Activated CD8-positive, alpha-beta T cell treated with anti-CD3 and anti-CD28 coated beads, Interleukin-2, amount 10 ng/mL, durations not matched to agents 7 days and 5 days (primary cell): ENCODE measurements at places on chromosomes 3 and 15. TPM values are rescaled to one million over a fixed set of nuclear protein-coding genes. Genes with fewer than 3 reads are reported as not detected.
A peak's percentile ranks its signal among the peaks of the same experiment; 100 is the strongest.

- H3K4me3 ChIP-seq, result no peak overlapping the region
- H3K4me1 ChIP-seq, result no peaks in the 10 kb centered on the region
- DNase-seq, result no peak
- no peaks in the 10 kb centered on the region for H3K27me3 ChIP-seq
- H3K27ac ChIP-seq, result no peak overlapping the region
- H3K36me3 ChIP-seq, result no peaks in the 10 kb centered on the region
Observed at GRCh38 chr3:114428044-114428595, 134.3 kb downstream of the TIGIT start.

Gene AHSG
- not detected for total RNA-seq

GRCh38 chr3:125108833-125109535, 53.2 kb upstream of the HEG1 start:
- H3K4me1 ChIP-seq, result peaks cover 35% of the 10 kb centered on the region
- H3K27me3 ChIP-seq, result no peaks in the 10 kb centered on the region
- DNase-seq, result peak; percentile 13
- no peak overlapping the region for H3K4me3 ChIP-seq
- no peak overlapping the region for H3K27ac ChIP-seq
- peaks cover 10% of the 10 kb centered on the region for H3K36me3 ChIP-seq

GRCh38 chr3:46660543-46661523, 32.6 kb downstream of the ALS2CL start:
- H3K27me3 ChIP-seq, result peaks cover 6% of the 10 kb centered on the region
- no peaks in the 10 kb centered on the region for H3K36me3 ChIP-seq
- peak; percentile 15 for DNase-seq
- H3K4me1 ChIP-seq, result peaks cover 4% of the 10 kb centered on the region

- no peaks in the 10 kb centered on the region for H3K27me3 ChIP-seq
- no peak overlapping the region for H3K4me3 ChIP-seq
- peaks cover 25% of the 10 kb centered on the region for H3K4me1 ChIP-seq
- H3K36me3 ChIP-seq, result peaks cover 59% of the 10 kb centered on the region
- H3K27ac ChIP-seq, result no peak overlapping the region
- no peak for DNase-seq
Observed at GRCh38 chr15:43143203-43143941, 10.0 kb downstream of the TMEM62 start.

Gene FAM174B
- 3.3 TPM for total RNA-seq

Gene CPA3
- not detected for total RNA-seq

GRCh38 chr15:89450076-89451006, 46.0 kb downstream of the RHCG start:
- H3K27ac ChIP-seq, result no peak overlapping the region
- no peaks in the 10 kb centered on the region for H3K4me1 ChIP-seq
- DNase-seq, result no peak

Gene STAB1
- not detected for total RNA-seq

DNA sequence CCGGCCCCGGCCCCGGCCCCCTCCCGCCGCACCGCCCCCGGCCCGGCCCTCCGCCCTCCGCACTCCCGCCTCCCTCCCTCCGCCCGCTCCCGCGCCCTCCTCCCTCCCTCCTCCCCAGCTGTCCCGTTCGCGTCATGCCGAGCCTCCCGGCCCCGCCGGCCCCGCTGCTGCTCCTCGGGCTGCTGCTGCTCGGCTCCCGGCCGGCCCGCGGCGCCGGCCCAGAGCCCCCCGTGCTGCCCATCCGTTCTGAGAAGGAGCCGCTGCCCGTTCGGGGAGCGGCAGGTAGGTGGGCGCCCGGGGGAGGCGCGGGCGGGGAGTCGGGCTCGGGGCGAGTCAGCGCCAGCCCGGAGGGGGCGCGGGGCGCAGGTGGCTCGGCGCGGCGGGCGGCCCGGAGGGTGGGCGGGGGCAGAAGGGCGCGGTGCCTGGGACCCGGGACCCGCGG, 352 bp downstream of the CHRD start:
- DNase-seq, result no peak
- H3K36me3 ChIP-seq, result no peaks in the 10 kb centered on the region
- H3K27ac ChIP-seq, result no peak overlapping the region
- no peak overlapping the region for H3K4me3 ChIP-seq
- H3K4me1 ChIP-seq, result peaks cover 3% of the 10 kb centered on the region
- peaks cover 52% of the 10 kb centered on the region for H3K27me3 ChIP-seq
